PC-9 (cell line): ENCODE measurements at places on chromosomes 7 and 10. TPM values are rescaled to one million over a fixed set of nuclear protein-coding genes. Genes with fewer than 3 reads are reported as not detected.

DNA sequence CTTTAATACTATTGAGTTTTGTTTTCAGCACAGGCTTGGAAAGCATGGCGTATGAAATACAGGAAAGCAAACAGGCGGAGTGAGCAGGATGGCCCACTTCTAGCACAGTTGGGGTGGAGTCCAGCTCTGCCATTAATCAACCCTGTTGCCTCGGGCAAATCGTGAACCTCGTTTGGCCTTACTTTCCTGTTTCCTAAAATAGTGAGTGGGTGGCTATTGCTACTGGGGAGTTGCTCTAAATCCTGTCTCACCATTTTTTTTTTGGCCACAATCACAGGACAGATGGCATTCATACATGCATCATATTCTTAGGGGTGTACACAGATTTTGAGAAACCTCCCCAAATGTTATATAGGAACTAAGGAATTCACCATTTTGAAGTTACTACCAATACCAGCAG lies 157.8 kb downstream of the ANLN start:
- peaks cover 64% of the 10 kb centered on the region for H3K27me3 ChIP-seq
- H3K4me3 ChIP-seq, result no peak overlapping the region
- H3K27ac ChIP-seq, result no peak overlapping the region
- H3K4me1 ChIP-seq, result no peaks in the 10 kb centered on the region

- no peaks in the 10 kb centered on the region for H3K36me3 ChIP-seq
- no peak overlapping the region for H3K27ac ChIP-seq
- no peak for DNase-seq
- peaks cover 68% of the 10 kb centered on the region for H3K27me3 ChIP-seq
- no peaks in the 10 kb centered on the region for H3K4me1 ChIP-seq
These were observed 58.2 kb downstream of the POU6F2 start for GRCh38 chr7:39035903-39036302.

DNA sequence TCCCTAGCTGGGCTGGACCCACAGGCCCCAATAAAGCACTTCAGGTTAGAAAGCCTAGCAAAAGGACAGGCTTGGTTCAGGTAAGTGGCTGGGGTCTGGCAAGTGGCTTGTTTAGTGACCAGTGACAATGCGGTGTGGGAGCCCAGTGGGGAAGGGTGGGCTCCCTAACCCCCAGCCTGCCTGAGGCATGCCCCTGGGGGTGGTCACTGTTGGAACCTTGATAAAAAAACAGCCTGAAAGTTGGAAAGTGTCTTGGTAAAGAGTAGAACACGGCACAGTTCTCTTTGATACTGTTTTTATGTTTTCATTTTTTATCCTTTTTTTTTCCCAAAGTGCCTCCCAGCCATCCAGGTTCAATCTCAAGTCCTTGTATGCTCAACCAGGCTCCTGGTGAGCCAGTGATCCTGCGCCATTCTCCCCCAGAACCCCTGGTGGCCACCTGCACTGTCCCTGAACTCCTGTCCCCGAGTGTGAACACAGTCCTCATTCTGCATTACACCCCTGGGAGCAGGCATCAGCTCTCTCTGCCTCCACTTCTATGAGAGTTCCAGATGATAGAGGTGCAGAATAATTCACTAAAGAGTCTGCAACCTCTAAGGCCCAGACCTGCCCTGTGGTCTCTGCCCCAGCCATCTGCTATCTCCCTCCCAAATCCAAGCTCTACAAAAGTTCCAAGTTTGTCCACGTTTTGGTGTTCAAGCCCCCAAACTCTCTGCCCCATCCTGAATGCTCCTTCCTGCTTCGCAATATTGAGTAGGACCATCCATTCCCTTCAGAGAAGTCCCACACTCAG lies 15.0 kb upstream of the CXCL12 start:
- peaks cover 60% of the 10 kb centered on the region for H3K27me3 ChIP-seq
- H3K4me1 ChIP-seq, result no peaks in the 10 kb centered on the region
- H3K4me3 ChIP-seq, result no peak overlapping the region
- H3K27ac ChIP-seq, result no peak overlapping the region
- no peak for DNase-seq
- H3K36me3 ChIP-seq, result no peaks in the 10 kb centered on the region

Gene UCMA
- total RNA-seq, result not detected in 2 replicates

Gene SEPTIN14
- total RNA-seq, result not detected in 2 replicates

Gene RASSF4
- total RNA-seq, result 6.5 and 7.6 TPM in 2 replicates
